ENCODE measurements at places on chromosomes 1 and 21.

DNA sequence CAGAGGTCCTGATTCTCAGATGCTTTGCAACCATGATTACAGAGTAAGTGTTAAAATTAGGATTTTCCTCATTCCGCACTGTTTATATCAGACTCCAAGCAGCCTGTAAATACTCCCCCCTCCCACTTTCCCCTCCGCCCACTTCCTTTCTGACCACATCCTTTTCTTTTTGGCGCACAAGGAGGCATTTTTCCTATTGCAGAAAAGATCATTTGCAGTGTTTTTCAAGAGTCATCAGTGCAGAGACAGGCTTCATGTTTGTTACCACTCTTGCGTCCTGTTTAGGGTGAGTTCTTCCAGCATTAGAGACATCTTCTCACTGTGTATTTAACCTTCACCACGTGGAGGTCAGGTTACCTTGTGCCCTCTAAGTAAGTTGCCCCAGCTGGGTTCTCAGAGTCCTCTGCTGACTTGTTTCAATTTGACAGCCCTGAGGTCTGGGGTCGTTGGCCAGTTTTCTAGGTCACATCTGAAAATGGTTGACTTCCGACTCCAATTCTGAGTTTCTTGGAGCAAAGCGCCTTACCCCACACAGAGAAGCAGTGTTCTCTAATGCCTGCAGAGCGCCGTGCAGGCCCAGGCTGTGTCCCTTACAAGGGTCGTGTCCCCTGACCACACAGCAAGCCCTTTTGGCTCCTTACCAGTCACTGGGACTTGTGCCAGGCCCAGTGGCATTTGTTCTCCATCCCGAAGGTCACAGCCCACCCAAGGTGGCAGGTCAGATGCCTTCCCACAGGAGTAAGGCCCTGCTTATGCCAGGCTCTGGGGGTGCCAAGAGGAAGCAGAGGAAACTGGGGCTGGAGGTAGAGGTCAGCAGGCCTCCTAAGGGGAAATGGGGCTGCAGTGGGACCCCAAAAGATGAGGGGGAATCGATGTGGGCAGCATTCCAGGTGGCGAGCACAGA lies 85.6 kb downstream of the FAM78B start:
- no peak for DNase-seq

DNA sequence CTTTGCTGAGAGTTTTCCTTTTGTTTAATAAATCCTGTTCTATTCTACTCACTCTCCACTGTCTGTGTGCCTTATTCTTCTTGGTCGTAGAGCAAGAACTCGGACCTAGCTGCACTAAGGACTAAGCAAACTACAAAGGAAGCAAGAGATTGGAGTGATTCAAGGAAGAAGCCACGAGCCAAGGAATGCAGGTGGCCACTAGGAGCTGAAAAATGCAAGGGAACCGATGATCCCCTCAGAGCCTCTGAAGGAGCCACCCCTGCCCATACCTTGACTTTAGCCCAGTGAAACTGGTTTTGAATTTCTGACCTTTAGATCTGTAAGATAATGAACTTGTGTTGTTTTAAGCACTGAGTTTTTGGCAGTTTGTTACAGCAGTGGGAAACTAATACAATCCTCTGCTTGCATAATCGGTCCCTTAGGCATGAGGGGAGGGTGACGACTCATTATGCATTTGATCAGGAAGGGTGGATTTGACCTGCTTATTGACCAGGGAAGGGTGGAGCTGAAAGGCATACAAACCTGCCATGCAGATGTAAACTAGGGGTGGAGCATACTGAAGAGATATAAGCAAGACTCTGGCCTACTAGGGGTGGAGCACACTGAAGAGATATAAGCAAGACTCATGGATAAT lies 6.2 kb upstream of the CA6 start:
- no peak for DNase-seq

DNA sequence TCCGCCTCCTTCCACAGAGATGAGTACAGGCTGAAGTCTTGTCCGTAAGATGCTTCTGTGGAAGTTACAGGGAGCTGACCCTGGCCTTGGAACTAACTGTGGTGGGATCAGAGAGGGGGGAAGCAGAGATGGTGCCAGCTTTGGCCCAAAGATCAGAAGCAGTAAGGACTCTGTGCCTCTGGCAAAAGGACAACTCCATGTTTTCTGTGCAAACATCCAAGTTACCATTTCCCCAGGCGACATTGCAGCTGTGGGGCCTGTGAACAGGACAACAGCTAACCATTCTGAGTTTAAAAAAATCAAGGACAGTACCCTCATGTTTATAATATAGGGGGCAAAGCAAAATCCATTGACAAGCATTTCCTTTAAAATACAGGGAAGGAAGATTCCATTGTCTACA lies 38.4 kb downstream of the TEX35 start:
- no peak for DNase-seq

GRCh38 chr1:42143896-42144710 lies 9.1 kb upstream of the GUCA2B start:
- DNase-seq = no peak

GRCh38 chr1:15957221-15958095 lies 18.4 kb downstream of the ZBTB17 start:
- DNase-seq = no peak

GRCh38 chr1:24003331-24003972 lies 23.3 kb upstream of the SRSF10 start:
- DNase-seq = no peak

DNA sequence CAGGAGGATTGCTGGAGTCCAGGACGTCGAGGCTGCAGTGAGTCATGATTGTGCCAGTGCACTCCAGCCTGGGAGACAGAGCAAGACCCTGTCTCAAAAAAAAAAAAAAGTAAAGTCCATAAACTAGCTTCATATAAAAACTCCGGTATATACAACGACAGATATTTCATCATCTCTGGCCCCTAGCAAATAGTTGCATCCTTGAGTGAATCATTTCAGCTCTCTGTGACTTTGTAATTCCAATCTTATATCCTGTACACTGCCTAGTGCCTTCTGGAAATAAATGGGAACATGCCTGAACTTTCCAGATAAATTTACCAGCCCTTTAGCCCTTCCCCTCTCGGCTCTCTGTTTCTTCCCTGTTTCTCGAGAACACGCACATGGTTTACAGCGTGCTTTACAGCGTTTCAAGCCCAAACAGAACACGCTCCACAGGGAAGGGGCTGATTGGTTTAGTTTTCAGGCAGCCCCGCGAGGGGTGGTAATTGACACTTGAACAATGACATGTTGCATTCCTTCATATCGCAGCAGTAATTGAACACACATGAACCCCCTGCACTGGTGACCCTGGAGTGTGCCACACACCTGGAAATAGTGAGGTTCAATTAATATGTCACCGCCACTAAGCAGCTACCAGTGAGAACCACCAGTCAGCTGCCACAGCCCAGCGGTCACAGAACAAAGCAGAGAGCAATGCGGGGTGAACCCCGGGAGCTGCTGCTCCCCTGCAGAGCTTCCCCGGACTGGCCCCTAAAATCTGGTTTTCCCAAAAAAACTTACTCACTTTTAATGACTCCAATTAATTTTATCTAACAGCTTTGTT lies 35.7 kb upstream of the SIM2 start:
- no peak for DNase-seq

GRCh38 chr21:34594566-34595234 lies 20.2 kb downstream of the RCAN1 start:
- DNase-seq = peak; percentile 42

GRCh38 chr1:156600733-156601121 lies 552 bp downstream of the GPATCH4 start:
- no peak for DNase-seq

GRCh38 chr1:203276408-203276807 lies 28.9 kb upstream of the BTG2 start:
- DNase-seq = no peak

DNA sequence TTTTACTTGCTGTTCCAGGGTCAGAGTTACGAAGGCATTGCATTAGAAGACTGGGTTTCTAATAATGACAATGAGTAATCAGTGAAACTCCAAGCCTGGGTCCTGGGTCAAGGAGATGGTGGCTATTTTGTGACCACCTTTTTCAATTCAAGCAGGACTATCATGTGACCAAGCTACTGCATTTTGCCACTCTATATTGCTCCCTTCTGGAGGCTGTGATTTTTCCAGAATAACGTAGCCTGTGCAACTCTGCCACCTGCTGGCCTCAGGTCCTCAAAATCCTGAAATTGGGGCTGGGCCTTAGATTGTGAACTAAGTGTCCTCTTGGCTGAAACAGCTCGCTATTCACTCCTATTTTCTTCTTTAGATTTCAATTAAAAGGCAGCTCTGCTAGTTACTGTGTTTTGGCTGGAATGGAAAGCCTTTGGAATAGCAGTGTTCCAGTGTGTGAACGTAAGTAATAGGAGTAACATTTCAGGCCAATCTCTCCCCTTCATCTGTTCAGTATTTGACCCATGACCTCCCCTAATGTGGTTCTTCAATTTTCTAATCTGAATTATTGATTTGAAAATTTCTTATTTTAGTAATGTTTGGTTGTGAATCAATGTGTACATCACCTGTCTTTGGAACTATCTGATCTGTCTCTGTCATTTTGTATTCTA lies 52.9 kb upstream of the CD46 start:
- peak; percentile 56 for DNase-seq

DNA sequence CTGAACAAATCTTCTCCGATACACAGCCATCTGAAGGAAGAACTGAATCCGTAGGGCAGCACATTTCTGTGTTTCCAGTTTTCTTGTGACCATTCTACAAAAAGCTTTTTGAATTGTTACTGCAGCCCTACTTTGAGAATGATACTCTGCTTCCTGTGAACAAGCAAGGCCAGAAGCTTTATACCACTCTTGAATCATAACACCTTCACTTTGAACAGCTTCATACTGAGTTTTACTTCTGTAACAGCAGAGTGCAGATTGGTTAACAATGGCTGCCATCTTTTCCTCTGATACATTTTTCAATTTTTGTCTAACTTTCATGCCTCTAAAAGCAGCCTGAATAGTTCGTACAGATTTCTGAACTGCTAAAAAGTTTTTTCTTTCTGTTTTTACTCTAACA lies 33.6 kb upstream of the F13B start:
- DNase-seq = no peak

DNA sequence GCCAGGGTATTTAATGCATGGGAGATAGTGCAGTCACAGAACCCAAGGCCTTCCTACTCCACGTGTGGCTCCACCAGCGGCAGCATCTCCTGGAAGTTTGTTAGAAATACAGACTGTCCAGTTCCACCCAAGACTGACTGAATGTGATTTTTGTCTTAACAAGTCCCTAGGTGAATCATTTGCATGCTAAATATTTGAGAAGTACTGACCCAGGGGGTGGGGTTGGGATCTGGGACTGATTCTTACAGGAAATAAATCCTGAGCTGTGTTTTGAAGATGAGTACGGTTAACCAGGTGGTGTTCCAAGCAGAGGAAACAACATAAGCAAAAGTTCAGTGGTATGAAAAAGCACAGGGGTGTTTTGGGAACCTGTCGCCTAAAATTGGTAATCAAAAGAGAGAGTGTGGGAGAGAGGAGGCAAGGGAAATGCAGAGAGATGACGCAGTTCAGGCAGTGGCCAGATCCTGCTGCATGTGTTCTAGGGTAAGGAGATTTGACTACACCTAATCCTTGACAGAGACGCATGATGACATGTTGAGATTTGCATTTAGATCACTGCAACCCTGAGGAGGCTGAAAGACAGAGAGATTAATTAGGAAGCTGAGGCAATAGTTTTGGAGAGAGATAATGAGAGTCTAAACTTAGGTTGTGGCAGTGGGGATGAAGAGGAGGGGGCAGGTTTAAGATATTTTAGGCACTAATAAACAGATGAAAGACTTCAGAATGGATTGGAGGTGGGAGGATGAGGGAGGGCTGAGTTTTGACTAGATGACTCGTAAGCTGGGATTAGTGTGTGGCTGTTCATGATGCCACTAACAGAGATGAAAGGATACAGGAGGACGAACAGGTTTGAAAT lies 3.7 kb upstream of the ZNF326 start:
- no peak for DNase-seq

DNA sequence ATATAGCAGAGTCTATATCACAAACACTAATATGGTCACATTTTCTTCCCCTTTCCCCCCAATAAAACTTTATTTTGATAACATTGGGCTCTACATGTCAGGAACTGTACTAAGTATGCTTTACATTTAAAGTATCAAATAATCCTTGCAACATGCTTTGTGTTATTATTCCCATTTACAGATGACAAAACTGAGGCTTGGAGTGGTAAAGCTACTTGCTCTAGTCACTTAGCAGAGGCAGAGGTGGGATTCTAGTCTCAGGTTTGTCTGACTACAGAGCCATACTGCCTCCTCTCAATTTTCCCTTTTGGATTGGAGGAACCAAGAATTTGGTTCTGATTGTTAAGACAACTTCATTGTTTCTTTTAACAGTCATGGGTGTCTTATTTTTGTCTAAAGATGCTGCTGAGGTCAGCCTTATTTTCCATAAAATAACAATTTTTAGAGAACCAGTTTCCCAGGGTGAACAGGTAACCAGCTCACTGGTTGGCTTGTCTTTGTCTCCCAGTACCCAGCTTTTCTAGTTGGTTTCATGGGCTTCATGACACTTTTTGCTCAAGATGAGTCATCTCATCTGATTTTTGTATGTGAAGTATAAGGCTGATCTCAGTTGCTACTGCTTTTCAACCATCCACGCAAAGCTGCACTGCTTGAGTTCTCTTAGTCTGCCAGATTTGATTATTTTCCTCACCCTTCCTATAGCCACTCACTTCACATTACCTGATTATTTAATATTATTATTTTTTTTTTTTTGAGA lies 81.0 kb upstream of the ARID1A start:
- no peak for DNase-seq

DNA sequence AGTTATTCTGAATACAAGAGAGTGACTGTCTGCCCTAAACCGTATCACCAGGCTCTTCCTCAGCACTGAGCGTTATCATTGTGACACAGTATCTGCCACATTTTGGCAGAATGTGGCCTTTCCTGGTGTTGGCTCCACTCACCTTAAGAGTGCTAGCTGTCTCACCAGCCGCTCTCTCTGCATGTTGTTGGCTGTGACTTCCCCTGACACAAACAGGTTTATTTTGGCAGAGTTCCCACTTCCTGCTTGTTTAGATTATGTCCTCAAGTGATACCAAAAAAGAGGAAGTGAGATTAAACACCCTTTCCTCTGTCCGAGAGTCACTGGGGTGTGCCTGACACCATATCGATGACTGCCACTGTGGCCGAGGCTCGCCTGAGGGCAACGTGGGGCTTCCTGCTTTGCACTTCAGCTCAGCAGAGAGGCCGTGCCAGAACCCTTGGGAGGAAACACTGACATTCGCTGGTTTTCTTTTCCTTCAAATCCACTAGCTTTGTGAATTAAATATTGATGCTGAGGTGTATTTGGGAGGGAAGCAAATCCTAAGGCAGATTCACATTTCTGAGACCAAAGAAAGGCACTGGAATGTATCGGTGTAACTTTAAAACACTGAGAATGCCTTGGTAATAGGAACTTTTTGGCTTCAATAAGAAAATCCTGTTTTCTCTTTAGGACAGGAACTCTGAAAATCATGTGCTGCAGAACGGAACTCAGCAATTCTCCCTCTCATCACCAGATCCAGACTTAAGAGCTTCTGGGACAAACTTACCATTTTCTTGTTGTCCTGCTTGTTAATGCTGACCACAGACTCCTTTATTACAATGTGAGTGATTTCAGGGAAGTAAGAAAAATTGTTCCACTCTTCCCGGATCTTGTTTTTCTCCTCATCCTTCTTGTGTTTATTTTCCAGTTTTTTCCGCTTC lies 102.1 kb downstream of the JAK1 start:
- no peak for DNase-seq

GRCh38 chr1:57072401-57073110 lies 106.7 kb upstream of the C8B start:
- no peak for DNase-seq
